ENCODE measurements at places on chromosomes 2 and 18. TPM values are rescaled to one million over a fixed set of nuclear protein-coding genes. Genes with fewer than 3 reads are reported as not detected.

- no peaks in the 10 kb centered on the region for H3K27me3 ChIP-seq
- peak overlapping the region; percentile 66 for H3K4me3 ChIP-seq
- H3K36me3 ChIP-seq, result peaks cover 10% of the 10 kb centered on the region
Measured at GRCh38 chr18:62420513-62421209, 95.6 kb downstream of the TNFRSF11A start.

DNA sequence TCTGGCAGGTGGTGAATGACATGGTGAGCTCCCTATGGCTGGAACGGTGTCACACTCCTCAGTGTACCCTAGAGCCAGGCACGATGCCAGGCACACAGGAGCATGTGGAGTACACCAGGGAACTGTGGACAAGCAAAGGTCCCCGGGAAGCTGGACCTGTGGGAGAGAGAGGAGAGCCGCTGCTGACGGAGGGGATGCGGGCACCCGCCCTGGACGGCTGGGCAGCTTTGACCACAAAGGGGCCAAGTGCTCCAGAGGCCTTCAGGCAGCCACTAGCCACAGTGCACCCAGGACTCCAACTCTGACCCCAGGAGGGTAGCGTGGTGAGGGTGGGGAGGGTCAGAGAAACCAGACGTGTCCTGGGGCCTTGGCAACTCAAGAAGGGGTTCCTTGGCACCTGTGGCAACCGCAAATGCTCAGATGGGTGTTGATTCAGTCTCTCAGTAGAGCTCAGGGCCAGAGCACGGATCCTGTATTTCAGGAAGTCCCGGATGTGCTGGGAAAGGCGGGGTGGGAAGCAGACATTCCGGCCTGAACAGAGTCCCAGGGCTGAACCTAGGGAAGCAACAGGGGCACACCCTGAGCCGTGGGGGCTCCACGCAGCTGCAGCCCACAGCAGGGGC lies 2.3 kb upstream of the MAB21L4 start:
- H3K27ac ChIP-seq, result no peak overlapping the region
- H3K27me3 ChIP-seq, result no peaks in the 10 kb centered on the region
- H3K4me1 ChIP-seq, result no peaks in the 10 kb centered on the region
- H3K4me3 ChIP-seq, result no peak overlapping the region

DNA sequence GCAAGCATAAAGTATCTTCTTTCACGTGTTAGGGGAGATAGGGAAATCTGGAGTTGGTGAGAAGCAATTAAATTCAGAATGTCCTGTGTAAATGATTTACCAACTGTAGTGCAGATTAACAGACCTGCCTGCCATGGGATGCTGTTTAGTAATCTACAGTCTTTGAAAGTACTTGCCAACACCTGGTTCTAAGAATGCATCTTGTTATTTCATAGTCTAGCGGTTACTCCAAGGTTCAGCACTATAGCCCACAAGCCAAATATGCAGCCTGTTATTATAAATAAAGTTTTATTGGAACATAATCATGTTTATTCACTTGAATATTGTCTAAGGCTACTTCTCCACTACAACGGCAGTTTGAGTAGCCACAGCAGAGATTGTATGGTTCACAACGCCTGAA lies 100.8 kb downstream of the OSBPL6 start:
- peaks cover 13% of the 10 kb centered on the region for H3K27me3 ChIP-seq
- H3K27ac ChIP-seq, result no peak overlapping the region
- DNase-seq, result no peak
- H3K36me3 ChIP-seq, result no peaks in the 10 kb centered on the region
- H3K4me3 ChIP-seq, result no peak overlapping the region
- peaks cover 2% of the 10 kb centered on the region for H3K4me1 ChIP-seq

GRCh38 chr2:96264656-96265348 lies 995 bp downstream of the TMEM127 start:
- H3K4me1 ChIP-seq, result peaks cover 69% of the 10 kb centered on the region
- peak; percentile 52 for DNase-seq
- H3K36me3 ChIP-seq, result peaks cover 40% of the 10 kb centered on the region
- no peaks in the 10 kb centered on the region for H3K27me3 ChIP-seq

DNA sequence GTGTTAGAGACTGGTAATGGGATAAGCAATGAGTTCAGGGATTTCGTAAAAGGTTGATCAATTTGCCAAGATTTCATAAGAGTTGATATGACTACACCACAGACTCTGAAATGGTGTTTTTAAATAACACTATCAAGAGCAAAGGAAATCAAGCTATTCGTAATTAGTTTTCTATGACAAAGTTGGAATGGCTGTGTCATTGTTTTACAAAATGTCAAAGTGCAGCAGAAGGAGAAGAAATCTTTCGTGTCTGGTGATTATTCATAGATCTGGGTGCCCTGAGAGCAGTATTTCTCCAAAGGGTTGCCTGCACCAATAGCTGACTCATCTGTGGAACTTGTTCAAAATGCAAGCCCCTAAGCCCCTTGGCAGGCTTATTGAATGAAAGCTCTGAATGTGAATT lies 70.1 kb downstream of the NABP1 start:
- H3K4me1 ChIP-seq, result peaks cover 11% of the 10 kb centered on the region
- H3K27ac ChIP-seq, result no peak overlapping the region
- peaks cover 17% of the 10 kb centered on the region for H3K27me3 ChIP-seq
- H3K4me3 ChIP-seq, result no peak overlapping the region
- no peaks in the 10 kb centered on the region for H3K36me3 ChIP-seq
- no peak for DNase-seq

DNA sequence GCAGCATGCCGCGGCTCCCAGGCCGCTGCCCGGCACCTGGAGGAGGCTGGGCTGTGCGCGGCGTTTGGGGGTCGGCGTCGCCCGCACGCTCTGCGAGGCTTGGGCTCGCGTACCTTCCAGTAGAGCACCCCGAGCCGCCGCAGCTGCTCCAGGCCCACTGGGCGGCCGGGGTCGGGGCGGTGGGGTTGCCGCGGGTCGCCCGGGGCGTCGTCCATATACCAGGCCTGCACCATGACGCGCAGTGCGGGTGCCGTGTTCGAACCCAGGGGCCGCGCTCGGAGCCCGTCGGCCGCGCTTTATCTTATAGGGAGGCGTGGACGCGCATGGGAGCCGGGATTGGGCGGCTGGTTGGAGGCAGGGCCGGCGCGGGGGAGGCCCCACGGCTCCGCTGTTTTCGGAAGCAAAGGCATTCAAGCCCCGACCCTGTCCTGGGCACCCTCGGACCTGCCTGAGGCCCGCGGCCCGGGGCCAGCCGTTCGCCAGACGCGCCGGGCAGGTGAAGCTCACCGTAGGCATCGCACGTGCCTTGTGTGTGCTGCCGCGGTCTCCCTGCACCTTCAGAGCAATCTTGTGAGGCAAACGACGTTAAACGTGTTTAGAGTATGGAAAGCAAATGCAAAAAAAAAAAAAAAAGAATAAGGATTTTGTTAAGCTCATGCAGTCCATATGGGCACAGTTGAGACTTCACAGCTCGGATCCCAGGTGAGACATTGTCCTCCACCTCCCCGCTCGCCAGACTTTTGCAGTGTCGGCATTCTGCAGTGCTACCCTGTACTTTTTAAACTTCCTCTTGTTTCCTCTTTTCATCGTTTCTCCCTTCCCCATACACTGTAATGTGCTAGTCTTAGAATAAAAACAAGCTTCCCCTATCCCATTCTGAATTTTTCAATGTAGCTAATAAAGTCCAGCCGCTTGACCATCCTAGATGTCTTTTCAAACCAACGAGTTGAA lies at the start of gene ADI1:
Gene ADI1 (minus strand): TSS at position 277 of the 951 bp plus-strand sequence. CDS start 44 bp downstream, at position 233.
- peaks cover 23% of the 10 kb centered on the region for H3K36me3 ChIP-seq
- peak within 1 kb of the TSS; percentile 84 for H3K4me3 ChIP-seq
- peak within 1 kb of the TSS; percentile 91 for H3K27ac ChIP-seq
- DNase-seq, result peak; percentile 91
- no peaks in the 10 kb centered on the region for H3K27me3 ChIP-seq

Gene DLGAP1
- total RNA-seq, result not detected

Gene NCKAP5
- not detected for total RNA-seq

GRCh38 chr2:170713543-170714380 lies 1.4 kb upstream of the SP5 start:
- H3K4me1 ChIP-seq, result peaks cover 26% of the 10 kb centered on the region
- peak; percentile 34 for DNase-seq
- peaks cover 69% of the 10 kb centered on the region for H3K27me3 ChIP-seq
- no peak overlapping the region for H3K27ac ChIP-seq

DNA sequence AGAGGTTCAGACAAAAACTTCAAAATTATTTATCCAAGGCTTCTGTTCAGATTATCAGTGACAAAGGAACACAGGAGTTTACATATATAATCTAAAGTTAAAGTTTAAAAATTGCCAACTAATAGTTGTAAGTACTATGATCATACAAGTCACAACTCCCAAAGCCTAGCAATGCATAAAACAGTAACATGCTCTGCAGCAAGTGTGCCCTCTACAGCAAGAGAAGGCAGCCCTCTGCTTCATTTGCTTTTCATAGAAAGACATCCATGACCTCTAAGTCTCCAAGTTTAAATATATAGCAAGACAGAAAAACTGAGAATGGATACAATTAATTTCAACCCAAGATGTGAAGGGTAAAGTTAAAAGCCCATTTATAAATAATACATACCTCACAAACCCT lies 13.3 kb downstream of the RAB1A start:
- no peak overlapping the region for H3K27ac ChIP-seq
- no peak overlapping the region for H3K4me3 ChIP-seq
- no peaks in the 10 kb centered on the region for H3K27me3 ChIP-seq
- H3K4me1 ChIP-seq, result peaks cover 58% of the 10 kb centered on the region

- DNase-seq, result no peak
- no peak overlapping the region for H3K27ac ChIP-seq
- no peaks in the 10 kb centered on the region for H3K36me3 ChIP-seq
- no peaks in the 10 kb centered on the region for H3K4me1 ChIP-seq
- H3K27me3 ChIP-seq, result peaks cover 9% of the 10 kb centered on the region
Measured at GRCh38 chr18:32368991-32369390, 101.7 kb downstream of the GAREM1 start.

Gene PARD6G
- total RNA-seq, result not detected

- no peak overlapping the region for H3K4me3 ChIP-seq
- no peak overlapping the region for H3K27ac ChIP-seq
- DNase-seq, result no peak
- H3K27me3 ChIP-seq, result no peaks in the 10 kb centered on the region
Measured at GRCh38 chr2:47503481-47504070, 100.6 kb downstream of the MSH2 start.

GRCh38 chr2:119387381-119388129 lies 20.8 kb downstream of the DBI start:
- peak overlapping the region; percentile 47 for H3K27ac ChIP-seq
- peaks cover 1% of the 10 kb centered on the region for H3K27me3 ChIP-seq
- peak; percentile 64 for DNase-seq
- H3K36me3 ChIP-seq, result no peaks in the 10 kb centered on the region
- H3K4me3 ChIP-seq, result no peak overlapping the region
- H3K4me1 ChIP-seq, result peaks cover 8% of the 10 kb centered on the region

DNA sequence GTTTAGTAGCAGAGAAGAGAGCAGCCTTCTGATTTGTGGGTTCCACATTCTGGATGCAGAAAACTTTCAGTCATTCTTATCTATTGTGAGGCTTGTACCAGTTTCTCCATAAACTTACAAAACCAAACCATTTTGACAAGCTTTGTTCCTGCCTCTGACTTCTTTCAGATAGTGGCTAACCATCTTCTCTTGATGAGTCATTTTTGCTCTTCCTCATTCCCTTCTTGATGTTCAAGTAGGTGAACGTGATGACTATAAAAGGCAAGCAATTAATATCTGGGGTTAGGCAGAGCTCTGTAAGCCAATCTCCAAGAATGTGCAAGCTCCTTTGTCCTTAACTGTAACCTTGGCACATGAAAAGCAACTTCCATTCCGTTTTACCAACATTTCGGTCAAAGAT lies 2083.1 kb upstream of the PIK3C3 start:
- DNase-seq, result no peak
- H3K4me3 ChIP-seq, result no peak overlapping the region
- no peaks in the 10 kb centered on the region for H3K27me3 ChIP-seq
- no peak overlapping the region for H3K27ac ChIP-seq
- no peaks in the 10 kb centered on the region for H3K4me1 ChIP-seq

Gene RESP18
- total RNA-seq, result not detected

- no peak for DNase-seq
- no peaks in the 10 kb centered on the region for H3K4me1 ChIP-seq
- no peaks in the 10 kb centered on the region for H3K36me3 ChIP-seq
- no peak overlapping the region for H3K27ac ChIP-seq
- no peak overlapping the region for H3K4me3 ChIP-seq
Measured at GRCh38 chr18:56483386-56483785, 155.0 kb downstream of the TXNL1 start.

- no peak for DNase-seq
- H3K27ac ChIP-seq, result no peak overlapping the region
- no peaks in the 10 kb centered on the region for H3K36me3 ChIP-seq
- no peaks in the 10 kb centered on the region for H3K27me3 ChIP-seq
Measured at GRCh38 chr2:98901702-98902101, 34.3 kb downstream of the CRACDL start.

Gene DOCK10
- total RNA-seq, result 177 TPM

- H3K27ac ChIP-seq, result no peak overlapping the region
- H3K36me3 ChIP-seq, result no peaks in the 10 kb centered on the region
- H3K27me3 ChIP-seq, result peaks cover 7% of the 10 kb centered on the region
- no peak overlapping the region for H3K4me3 ChIP-seq
- no peak for DNase-seq
- H3K4me1 ChIP-seq, result no peaks in the 10 kb centered on the region
Measured at GRCh38 chr18:3877678-3878077, 427.7 kb downstream of the TGIF1 start.

GRCh38 chr2:130372833-130373807 lies 17.3 kb downstream of the PTPN18 start:
- H3K36me3 ChIP-seq, result peaks cover 45% of the 10 kb centered on the region
- DNase-seq, result no peak
- H3K27me3 ChIP-seq, result no peaks in the 10 kb centered on the region
- peak overlapping the region; percentile 84 for H3K4me3 ChIP-seq

Gene RIT2
- total RNA-seq, result not detected

DNA sequence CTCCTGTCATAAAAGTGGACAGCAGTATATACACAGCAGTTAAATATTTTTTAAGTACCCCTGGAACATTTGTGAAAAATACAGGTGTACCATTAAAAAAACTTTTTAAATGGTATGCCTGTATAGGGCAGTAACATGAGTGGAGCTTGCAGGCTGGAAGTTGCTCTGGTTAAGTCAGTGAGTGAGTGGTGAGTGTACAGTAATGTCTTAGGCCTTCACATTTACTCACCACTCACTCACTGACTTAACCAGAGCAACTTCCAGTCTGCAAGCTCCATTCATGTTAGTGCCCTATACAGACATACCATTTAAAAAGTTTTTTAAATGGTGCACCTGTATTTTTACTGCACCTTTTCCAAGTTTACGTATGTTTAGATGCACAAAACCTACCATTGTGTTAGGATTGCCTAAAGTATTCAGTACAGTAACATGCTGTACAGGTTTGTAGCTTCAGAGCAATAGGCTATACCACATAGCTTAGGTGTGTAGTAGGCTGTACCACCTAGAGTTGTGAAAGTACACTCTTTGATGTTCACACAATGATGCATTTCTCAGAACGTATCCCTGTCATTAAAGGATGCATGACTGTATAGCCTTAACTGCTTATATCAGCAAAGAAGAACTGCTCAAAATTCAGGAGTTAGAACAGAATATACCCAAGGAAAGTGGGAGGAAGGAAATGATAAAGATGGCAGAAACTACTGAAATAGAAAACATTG lies 112.6 kb downstream of the EHBP1 start:
- no peaks in the 10 kb centered on the region for H3K27me3 ChIP-seq
- H3K27ac ChIP-seq, result no peak overlapping the region
- H3K36me3 ChIP-seq, result no peaks in the 10 kb centered on the region
- H3K4me3 ChIP-seq, result no peak overlapping the region
- peaks cover 5% of the 10 kb centered on the region for H3K4me1 ChIP-seq

Gene BOLA3
- 119 TPM for total RNA-seq

Data from activated CD4-positive, alpha-beta T cell treated with anti-CD3 and anti-CD28 coated beads for 36 hours (primary cell).